Endodermal cell (in vitro differentiated cells): ENCODE measurements at places on chromosomes 12 and 14.

- no peak for DNase-seq
Observed at GRCh38 chr14:52188381-52188780, 79.1 kb upstream of the PTGDR start.

DNA sequence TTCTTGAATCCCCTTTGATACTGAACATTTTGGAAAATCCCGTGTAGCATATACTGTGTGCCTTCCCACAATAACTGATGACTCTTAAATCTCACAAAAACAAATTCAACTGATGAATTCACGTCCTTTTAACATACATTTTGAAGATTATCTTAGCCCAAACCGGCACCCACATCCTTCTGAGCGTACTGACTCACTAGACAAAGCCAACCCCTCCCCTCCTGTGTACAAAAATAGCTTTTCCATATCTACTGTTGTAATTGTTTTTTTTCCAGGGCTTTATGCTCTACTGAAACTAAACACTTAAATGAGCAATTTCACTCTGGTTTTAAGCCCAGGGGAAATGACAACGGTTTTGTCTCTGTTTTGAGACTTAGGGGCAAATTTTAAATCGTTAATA lies 109.4 kb upstream of the ATF7IP start:
- no peak for DNase-seq

DNA sequence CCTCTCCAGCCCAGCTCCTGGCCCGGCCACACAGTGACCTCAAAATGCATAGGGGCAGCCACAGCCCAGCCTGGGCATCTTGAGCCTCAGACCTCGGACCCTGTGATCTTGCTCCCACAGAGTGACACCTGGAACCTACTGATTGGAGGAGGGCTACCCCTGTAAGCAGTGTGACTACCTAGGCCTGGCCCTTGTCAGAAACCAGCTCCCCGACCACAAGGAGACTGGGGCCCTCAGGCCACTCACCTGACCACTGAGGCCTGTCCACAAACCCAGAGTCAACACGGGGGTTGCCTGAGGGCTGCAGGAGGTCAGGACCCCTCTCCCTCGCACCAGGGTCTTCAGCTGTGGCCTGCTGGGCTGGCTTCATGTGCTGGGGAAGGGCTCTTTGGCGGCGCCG lies 9.0 kb downstream of the ANHX start:
- DNase-seq = peak; percentile 14

GRCh38 chr14:33515899-33516298 lies 435.0 kb downstream of the EGLN3 start:
- DNase-seq = no peak

- DNase-seq = no peak
Observed at GRCh38 chr12:115988625-115989563, 288.6 kb downstream of the MED13L start.

DNA sequence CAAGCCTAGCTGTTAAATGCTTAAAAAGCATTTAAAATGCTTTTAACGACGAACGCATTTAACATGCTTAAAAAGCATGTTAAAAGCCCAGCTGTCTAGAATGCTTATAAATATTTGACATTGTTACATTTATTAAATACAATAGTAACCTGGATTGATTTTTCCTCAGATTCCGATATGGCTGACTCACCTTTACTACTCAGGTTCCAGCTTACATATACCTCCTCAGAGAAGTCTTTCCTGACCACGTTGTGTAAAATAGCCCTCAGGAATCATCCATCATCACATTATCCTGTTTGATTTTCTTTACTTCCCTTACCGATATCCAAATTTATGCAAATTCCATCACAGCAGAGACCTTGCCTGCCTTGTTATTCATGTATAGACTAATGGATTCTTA lies 51.4 kb downstream of the SLC41A2 start:
- DNase-seq = no peak

- peak; percentile 53 for DNase-seq
Observed at GRCh38 chr14:71240866-71241520, 333.7 kb downstream of the PCNX1 start.

DNA sequence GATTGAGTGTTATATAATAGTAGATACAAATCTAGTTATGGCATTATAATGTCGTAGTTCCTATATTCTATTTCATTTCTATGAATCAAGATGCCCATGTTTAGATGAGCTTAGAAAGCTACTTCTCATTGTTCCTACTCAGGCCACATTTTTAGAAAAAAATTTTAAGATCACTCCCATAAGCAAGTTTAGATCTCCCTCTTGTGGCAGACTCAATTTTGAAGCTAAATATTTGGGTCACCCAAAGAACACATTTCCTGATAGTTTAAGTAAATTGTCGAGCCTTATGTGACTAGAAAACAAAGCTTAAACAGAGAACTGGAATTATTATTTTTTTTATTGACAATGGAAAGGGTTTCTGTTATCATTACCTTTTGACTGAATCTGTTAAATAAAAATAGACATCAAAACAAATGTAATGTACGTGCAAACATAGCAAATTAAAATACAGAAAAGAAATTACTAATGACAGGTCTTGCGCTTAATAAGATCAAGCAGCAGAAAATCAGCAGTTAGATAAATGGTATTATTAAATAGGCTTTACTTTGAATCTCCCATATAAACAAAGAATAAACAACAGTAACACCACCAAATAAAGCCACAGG lies 180.2 kb downstream of the ACSS3 start:
- no peak for DNase-seq

DNA sequence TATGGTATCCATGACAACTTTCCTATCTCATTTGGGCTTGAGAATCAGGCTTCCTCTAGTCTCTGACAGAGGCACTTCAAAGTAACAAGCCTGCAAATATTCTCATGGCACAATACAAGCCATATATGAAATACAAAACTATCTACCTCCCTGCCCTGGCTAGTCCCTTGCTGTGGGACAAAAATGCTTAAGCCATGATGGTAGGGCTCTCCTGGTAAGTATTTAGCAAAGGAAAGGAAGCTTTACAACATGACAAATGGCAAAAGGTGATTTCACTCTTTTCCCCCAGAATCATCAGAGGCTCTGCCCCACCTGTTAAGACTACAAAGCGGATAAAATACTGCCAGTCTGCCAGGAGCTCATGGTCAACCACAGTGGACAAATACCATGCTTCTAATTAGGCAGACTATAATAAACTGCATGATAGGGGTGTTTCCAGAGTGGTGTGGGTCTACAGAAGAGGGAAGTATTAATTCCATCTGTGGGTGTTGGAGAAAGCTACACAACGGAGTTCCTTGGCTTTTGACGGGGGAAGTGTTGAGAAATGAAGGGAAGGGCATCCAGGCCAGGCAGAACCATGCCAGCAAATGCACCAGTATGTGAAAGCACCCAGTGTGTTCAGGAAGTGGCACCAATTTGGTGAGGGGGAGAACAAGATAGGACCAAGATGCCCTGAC lies 92.9 kb downstream of the SPTSSA start:
- DNase-seq = no peak

DNA sequence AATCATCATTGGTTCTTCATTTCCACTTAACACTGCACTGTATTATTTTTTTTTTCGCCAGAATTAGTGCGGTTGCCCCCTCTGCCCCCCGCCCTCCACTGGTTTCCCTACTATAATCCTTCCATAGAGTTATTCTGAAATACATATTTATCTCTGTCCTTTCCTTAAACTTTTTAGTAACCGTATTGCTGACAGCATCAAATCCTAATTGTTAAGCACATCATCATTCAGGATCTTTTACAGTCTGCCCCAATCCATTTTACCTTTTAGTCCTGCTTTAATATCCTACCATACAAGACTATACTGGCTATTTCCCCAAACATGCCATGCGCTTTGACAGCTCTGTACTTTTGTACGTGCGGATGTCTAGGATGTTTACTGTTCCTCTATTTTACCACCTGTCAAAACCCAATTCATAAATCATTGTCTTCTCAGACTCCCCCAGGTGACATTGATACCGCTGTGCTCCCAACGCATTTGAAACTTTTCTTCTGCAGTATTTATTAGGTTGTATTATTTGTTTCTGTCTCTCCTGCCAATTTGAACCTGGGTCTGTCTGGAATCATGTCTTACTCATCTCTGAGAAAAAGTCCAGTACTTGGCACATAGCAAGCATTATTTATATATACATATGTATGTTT lies 1.0 kb downstream of the FGFR1OP2 start:
- DNase-seq = no peak

- no peak for DNase-seq
Observed at GRCh38 chr12:25058658-25059058, 109.8 kb upstream of the BCAT1 start.

- no peak for DNase-seq
Observed at GRCh38 chr14:103185051-103186029, 62.1 kb downstream of the TNFAIP2 start.

DNA sequence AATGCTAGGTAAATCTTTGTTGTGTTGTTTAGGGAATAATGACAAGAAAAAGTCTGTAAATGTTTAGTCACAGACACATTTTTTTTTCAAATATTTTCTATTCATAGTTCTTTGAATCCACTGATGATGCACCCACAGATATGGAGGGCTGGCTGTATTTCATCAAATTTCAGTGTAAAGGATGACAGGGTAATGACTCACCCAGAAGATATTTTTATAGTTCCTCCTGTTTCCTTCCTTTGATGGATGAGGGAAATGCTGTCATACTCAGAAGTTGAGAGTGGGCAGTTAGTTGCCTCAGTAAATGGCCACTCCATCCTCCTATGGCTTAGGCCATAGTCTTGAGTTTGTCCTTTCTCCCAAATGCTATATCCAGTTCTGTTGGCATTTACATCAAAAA lies 76.9 kb upstream of the REP15 start:
- no peak for DNase-seq

GRCh38 chr14:101096551-101096950 lies 193.0 kb upstream of the RTL1 start:
- DNase-seq = no peak

DNA sequence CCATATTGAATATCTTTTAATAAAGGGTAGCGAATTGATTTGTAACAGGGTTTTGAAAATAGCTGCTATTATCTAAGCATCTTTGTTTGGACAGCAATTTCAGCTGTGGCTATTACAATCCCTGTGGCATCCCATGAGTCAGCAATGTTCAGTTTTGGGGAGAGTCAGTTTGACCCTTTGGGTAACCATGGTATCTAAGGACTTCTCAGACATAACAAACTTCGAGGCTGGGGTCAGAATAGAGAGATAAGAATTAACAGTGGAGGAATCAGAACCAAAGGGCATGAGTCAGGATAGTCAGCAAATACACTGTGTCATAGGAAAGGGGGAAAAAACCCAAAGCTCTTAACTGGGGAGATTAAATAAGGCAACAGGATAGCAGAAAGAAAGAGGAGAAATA lies 11.7 kb upstream of the PTHLH start:
- DNase-seq = no peak

GRCh38 chr12:121580959-121581685 lies at the start of gene KDM2B:
Gene KDM2B (minus strand): TSS chr12:121581023. CDS start chr12:121580911, 112 bp downstream.
- peak; percentile 89 for DNase-seq

DNA sequence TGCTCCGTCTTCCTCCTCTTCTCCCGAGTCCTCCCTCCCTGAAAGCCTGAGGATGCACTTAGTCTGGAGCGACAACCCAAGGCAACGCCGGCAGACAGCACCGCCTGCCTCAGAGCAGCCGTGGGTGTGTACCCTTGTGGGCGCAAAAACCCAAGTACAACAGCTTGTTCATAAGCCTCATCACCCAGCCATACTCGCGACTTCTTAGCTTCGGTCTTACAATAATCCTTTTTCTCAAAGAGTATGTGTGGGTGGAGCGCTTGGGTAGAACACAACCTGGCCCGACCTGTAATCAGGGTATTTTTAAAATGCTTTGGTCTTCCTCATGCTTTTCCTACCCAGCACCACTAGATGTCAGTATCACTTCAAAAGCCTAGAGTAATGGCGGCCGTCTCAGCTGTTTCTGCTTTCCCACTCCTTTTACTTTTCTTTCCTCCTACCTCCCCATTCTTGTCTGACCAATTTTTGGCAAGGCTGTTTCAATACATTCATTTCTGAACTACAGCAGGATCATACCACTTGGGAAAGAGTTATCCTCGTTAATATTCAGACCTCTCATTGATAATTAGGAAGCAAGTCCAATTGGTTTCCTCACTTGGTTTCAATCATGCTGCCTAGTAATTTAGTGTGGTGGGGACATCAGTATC lies 198.9 kb downstream of the EPS8 start:
- DNase-seq = peak; percentile 83

- DNase-seq = peak; percentile 38
Observed at GRCh38 chr14:23053426-23053825, 3.9 kb downstream of the CDH24 start.

DNA sequence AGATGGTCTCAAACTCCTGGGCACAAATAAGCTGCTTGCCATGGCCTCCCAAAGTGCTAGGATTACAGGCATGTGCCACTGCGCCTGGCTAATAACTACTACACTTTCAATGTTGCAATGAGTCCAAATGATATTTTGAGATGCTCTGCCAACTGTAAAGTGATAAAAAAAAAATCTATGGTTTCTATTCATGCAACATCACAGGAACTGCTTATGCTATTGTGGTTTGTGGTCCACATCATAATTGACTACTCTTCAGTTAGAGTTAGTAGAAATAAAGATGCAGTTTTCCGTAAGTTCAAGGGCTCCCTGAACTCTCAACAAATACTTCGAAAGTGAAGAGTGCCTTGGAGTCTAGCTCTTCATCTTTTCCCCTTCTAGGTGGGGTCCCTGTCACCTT lies 239.4 kb downstream of the C12orf75 start:
- DNase-seq = peak; percentile 5

DNA sequence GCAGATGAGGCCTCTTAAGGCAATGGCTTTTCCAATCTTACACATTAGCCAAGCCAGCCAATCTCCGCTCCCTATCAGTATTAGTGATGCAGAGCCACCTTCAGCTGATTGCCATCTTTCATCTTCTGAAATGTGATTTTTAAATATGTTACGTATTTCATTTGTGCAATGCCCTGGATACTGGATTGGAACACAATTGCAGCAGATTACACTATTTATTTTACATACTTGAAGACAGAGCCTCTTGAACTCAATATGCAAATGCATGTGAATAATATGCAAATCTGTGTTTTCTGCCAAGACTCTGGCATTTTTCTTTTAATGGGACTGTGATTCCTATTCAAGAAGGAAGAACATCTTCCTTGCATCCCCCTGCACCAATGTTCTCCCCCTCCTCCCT lies 90.5 kb downstream of the GRIN2B start:
- DNase-seq = no peak

DNA sequence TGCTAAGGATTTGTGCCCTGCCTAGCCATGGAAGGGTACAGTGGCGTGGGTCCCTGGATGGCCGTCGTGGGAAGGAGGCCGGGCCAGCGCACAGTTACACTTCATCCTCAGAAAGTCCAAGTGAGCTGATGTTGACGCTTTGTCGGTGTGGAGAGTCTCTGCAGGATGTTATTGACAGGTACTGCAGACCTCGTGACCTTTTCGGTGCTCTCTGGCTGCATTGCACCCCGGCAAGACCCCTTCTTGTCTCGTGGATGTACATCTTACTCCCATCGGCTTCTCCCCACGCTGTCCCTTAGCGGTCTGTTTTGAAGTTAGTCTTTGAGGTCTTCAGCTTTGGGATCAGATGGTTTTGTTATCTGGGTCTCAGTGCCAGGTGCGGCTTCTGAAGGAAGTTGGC lies 78.4 kb downstream of the EP400 start:
- no peak for DNase-seq

- no peak for DNase-seq
Observed at GRCh38 chr12:53530920-53531319, 23.6 kb upstream of the NPFF start.

- DNase-seq = peak; percentile 87
Observed at GRCh38 chr12:55822228-55822627, 4.4 kb downstream of the ORMDL2 start.

- DNase-seq = no peak
Observed at GRCh38 chr12:121297435-121297991, 1.0 kb upstream of the CAMKK2 start.

- DNase-seq = no peak
Observed at GRCh38 chr12:12176402-12176801, 90.4 kb downstream of the LRP6 start.
